ENCODE measurements at places on chromosomes 5 and 9.
A peak's percentile ranks its signal among the peaks of the same experiment; 100 is the strongest.

- DNase-seq: peak; percentile 62
Observed at GRCh38 chr5:125411744-125412560, 665.5 kb upstream of the ZNF608 start.

DNA sequence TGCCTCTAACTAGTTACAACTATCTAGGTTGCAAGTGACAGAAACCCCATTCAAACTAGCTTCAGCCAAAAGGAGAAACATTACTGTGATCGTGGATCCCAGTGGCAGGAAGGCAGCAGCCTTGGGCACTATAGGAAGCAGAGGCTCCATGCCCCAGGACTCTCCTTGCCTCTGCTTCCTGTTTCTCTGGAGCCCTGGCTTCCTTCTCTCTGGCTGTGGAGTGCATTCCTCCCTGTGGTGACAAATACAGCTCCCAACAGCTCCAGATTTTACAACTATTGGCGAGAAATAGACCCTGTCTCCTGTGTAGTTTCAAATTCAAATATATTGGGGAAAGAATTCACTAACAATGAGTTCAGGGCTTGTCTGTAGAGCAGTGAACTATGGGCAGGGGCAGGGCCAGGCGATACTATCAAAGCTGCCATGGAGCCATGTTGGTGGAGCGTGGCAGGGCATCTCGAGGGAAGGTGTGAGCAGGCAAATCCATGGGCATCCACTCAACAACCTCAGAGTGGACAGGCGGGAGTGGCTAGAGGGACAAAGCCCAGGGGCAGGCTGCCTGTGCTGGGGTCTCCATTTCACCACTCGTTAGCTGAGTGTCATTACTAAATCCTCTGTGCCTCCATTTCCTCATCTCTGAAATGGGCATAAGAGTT is 189.5 kb downstream of the ERCC6L2 start:
- DNase-seq: no peak

DNA sequence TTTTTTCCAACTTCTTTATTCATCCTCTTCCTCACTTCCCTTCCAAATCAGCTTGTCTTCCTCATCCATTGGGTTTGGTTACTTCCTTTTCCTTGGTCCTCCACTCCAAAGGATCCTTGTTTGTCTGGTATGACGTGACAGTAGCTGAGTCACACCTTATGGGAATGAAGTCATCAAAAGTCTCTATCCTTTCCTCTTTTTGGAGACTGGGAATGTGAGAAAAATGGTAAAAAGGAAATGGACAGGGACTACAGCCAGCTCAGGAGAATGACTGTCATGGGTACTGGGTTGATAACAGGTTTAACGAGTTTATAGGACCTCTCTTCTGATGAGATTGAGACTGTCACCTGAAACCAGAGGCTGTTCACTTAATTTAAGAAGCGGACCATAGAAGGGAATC is 76.2 kb upstream of the MYO10 start:
- DNase-seq: no peak

- DNase-seq: no peak
Observed at GRCh38 chr5:10562201-10563109, 1.4 kb upstream of the ANKRD33B start.

DNA sequence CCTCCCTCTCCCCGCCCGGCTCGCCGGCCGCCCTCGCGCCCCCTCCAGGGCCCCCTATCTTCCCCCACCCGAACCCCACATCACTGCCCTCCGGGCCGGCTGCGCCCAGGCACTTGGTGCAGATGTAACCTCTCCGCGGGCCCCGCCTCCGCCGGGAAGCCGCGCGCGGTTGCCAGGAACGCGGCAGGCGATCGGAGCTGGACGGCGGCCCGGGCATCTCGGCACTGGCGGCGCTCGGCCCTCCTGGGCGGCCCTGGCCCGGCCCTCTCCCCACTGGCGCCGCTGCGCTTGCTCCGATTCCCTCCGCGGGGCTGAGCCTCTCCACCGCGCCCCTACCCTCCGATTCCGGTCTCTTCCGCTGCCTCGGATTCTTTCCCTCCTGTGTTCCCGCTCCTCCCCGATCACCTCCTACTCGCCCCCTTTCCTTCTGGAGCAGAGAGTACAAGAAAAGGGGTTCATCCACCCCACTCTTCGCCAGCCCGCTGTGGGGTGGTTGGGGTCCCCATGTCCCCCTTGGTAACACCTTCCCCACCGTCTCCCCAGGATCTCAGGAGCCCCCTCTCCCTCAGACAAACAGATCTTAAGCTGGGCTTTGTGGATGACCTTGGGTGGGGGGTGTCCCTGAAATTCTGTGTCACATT is 70.6 kb downstream of the C9orf50 start:
- peak; percentile 88 for DNase-seq

GRCh38 chr9:86909388-86909787 is 37.9 kb downstream of the GAS1 start:
- no peak for DNase-seq

- DNase-seq: no peak
Observed at GRCh38 chr5:121019734-121020133, 555.6 kb downstream of the PRR16 start.

- DNase-seq: no peak
Observed at GRCh38 chr9:133979273-133979920, 12.7 kb downstream of the VAV2 start.

DNA sequence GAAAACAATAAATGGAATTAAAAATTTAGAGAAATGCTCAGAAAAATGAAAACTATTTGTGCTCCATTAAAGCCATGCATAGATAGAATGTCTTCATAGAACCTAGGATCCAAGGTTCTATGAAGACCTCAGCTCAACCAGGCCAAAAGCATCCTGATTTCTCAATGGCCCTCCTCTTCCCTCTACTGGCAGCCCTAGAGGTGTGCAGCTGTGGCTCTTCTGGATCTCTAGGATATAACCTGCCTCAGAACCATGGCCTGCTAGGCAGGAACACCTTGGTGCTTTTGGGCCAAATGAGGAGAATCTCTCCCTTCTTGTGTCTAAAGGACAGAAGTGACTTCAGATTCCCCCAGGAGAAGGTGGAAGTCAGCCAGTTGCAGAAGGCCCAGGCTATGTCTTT is 15.1 kb downstream of the IFNA1 start:
- peak; percentile 38 for DNase-seq

GRCh38 chr5:152723482-152723881 is 318.4 kb upstream of the NMUR2 start:
- no peak for DNase-seq
